Thoracic aorta (tissue), 2 donors: ENCODE measurements at places on chromosomes 4 and X.

- H3K4me1 ChIP-seq, result no peaks in the 10 kb centered on the region
- no peaks in the 10 kb centered on the region for H3K27me3 ChIP-seq
- H3K36me3 ChIP-seq, result no peaks in the 10 kb centered on the region
- no peak for DNase-seq
Measured at GRCh38 chrX:40953369-40953768, 131.9 kb upstream of the USP9X start.

- peaks cover 43% of the 10 kb centered on the region for H3K36me3 ChIP-seq
- no peak overlapping the region for H3K27ac ChIP-seq
- H3K4me3 ChIP-seq, result no peak overlapping the region
- H3K4me1 ChIP-seq, result no peaks in the 10 kb centered on the region
- no peak for DNase-seq
Measured at GRCh38 chr4:17595471-17596005, 18.5 kb downstream of the LAP3 start.

DNA sequence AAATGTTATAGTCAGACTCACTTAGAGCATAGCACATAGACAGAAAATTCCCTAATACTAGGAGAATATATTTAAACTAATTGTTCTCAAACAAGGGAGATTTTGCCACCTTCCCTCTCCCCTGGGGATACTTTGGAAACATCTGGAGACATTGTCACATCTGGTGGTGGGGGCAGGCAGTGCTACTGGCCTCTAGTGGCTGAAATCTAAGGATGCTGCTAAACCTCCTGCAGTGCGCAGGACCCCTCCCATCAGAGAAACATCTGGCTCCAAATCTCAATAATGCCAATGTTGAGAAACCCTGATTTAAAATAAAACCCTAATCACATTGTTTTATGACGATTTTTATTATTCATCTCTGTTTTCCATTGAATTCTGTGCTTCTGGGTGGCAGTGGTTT, 244.9 kb downstream of the FRMPD4 start:
- H3K27ac ChIP-seq, result no peak overlapping the region
- H3K27me3 ChIP-seq, result no peaks in the 10 kb centered on the region
- no peak overlapping the region for H3K4me3 ChIP-seq

DNA sequence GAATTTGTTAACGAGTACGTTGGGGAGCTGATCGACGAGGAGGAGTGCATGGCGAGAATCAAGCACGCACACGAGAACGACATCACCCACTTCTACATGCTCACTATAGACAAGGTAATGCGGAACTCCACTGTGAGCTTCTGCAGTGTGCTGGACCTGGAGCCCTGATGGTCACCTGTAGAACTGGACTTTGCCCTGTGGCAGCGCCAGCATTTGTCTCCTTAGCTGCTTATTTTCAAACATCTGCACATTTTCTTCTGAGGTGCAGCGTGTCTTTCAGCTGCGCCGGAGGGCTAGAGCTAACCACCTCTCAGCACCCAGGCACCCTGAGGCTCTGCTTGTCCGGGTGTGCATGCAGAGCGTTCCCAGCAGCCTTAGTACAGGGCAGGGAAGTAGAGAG, 47.7 kb downstream of the NELFA start:
- DNase-seq, result no peak
- H3K4me3 ChIP-seq, result no peak overlapping the region
- H3K4me1 ChIP-seq, result no peaks in the 10 kb centered on the region
- H3K27me3 ChIP-seq, result no peaks in the 10 kb centered on the region
- H3K27ac ChIP-seq, result no peak overlapping the region

DNA sequence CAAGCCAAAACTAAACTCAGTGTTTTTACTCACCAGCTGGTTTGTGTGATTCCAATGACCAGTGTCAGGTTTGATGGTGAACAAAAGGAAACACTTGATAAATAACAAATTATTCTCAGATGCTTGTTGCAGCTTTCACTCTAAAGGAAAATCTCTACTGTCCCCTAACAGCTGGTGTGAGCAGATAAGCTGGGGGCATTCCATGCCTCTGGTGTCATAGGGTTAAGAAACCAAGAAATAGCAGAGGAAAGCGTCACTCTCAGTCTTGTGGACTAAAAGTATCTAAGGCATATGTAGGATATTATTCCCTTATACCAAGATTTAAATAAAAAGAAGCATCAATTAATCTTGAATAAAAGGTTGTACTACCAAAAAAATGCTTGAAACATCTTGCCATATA, 24.3 kb downstream of the TRPC5 start:
- no peak overlapping the region for H3K27ac ChIP-seq
- H3K4me3 ChIP-seq, result no peak overlapping the region
- DNase-seq, result no peak
- H3K27me3 ChIP-seq, result no peaks in the 10 kb centered on the region
- no peaks in the 10 kb centered on the region for H3K36me3 ChIP-seq
